ENCODE measurements at places on chromosomes 11 and 22.

DNA sequence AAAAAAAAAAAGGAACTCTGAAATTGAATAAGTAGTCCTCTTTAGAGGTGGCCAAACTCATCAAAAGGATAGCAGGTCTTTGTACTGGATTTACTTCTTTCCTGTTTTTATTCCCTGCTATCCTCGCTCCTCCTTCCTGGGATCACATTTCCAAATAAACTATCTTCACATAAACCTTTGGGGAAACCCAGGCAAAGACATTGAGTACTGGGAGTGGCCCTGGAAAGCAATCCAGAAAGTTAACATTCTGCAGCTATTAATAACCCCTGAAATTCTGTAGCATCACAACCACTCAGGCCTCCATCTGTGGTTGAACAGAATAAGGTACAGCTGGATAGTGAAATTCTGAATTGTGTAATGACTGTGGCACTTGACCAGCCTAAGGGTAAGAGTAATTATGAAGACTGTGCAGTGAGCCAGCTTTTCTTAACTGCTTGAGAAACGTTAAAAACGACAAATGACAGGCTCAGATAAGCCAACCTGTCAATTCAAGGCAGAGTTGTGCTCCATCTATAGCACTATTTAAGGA is 58.8 kb downstream of the ISX start:
- no peak for DNase-seq

- no peak for DNase-seq
Observed at GRCh38 chr11:30049214-30049613, 32.4 kb upstream of the KCNA4 start.

- no peak for DNase-seq
Observed at GRCh38 chr22:32574958-32575910, 100.6 kb downstream of the FBXO7 start.

GRCh38 chr11:70314730-70315129 is 44.2 kb downstream of the PPFIA1 start:
- no peak for DNase-seq

- DNase-seq = peak; percentile 79
Observed at GRCh38 chr22:42444077-42444904, 12.1 kb upstream of the NFAM1 start.

DNA sequence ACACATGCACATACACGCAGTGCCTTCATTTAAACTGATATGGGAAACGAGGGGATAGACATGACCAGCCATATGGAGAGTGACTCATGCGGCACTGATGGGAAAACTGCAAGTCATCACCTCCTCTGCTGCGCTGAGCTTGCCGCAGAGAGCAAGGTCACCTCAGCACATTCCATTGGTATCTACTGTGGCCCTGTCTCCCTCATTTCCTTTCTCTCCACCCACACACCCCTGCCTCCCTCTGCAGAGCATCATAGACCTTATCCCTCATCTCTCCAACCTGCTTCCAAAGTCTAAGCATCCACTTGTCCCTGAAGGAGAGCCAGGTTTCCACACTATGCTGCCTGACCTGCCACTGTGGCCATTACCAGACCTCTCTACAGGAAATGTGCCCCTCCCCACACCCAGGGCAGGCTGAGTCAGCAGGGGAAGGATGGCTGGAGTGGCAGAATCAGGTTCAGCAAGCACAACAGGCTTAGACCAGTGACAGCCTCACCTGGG is 116.9 kb upstream of the SNX19 start:
- no peak for DNase-seq

DNA sequence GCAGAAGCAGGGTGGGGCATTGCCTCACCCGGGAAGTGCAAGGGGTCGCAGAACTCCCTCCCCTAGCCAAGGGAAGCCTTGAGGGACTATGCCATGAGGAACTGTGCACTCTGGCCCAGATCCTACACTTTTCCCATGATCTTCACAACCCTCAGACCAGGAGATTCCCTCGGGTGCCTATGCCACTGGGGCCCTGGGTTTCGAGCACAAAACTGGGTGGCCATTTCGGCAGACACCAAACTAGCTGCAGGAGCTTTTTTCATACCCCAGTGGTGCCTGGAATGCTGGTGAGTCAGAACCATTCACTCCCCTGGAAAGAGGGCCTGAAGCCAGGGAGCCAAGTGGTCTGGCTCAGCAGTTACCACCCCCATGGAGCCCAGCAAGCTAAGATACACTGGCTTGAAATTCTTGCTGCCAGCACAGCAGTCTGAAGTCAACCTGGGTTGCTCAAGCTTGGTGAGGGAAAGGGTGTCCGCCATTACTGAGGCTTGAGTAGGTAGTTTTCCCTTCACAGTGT is 573.7 kb upstream of the ANO3 start:
- no peak for DNase-seq

All from activated effector memory CD4-positive, alpha-beta T cell treated with Interleukin-2 at 50 U/mL for 16 hours (primary cell).